ENCODE measurements at places on chromosomes 12 and 14.
A peak's percentile ranks its signal among the peaks of the same experiment; 100 is the strongest.

DNA sequence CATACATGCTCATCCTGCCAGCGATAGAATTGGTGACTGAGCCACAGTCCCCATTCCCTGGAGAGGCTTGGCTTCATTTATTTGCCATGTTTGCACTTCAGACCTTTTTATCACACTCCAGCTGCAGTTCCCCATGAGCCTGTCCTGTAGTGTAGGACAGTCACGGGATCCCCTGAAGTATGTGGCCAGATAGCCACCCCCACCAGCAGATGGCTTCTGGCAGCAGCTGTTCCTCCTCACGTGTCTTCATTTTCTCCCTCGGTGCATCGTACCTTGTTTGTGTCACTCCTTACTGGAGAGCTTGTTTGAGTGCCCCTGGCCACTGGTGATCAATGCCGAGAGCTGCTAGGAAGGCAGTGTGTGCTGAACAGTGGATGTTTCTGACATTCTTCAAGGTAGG is 40.2 kb downstream of the UBE3B start:
- no peak for DNase-seq

- no peak for DNase-seq
These were observed 194.2 kb downstream of the BCL11B start for GRCh38 chr14:99077844-99078236.

- DNase-seq, result no peak
These were observed 426.9 kb upstream of the MIS18BP1 start for GRCh38 chr14:45679853-45680252.

GRCh38 chr14:64549791-64550620 is at the start of gene PPP1R36:
Gene PPP1R36, plus strand, starts transcription at chr14:64549961. Its CDS starts 37 bp downstream, at chr14:64549998.
- peak; percentile 66 for DNase-seq

DNA sequence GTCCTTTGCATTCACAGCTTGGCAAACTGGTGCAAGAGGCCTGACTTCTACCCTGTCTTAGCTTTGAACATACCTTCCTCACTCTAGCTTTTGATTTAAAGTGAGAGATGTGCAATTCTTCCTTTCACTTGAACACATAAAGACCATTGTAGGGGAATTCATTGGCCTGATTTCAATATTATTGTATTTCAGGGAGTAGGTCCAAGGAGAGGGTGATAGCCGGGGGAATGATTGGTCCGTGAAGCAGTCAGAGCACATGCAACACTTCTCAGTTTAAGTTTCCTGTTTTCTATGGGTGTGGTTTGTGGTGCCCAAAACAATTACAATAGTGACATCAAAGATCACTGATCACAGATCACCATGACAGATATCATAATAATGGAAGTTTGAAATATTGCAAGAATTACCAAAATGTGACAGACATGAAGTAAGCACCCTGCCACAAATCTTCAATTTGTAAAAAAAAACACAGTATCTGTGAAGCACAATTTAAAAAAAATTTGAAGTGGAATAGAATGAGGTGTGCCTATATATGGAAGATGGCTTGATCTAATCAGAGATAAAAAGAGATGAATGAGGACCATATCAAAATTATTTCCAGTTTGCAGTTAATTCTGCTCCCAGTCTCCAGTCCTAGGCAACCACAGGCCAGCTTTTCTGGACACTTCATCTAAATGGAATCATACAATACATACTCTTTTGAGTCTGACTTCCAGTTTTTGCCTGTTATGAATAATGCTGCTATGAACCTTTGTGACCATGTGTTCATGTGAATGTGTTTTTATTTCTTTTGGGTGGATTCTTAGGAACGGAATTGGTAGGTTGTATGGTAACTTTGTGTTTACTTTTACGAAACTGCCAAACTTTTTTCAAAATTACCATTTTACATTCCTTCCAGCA is 23.2 kb downstream of the BORCS5 start:
- no peak for DNase-seq

DNA sequence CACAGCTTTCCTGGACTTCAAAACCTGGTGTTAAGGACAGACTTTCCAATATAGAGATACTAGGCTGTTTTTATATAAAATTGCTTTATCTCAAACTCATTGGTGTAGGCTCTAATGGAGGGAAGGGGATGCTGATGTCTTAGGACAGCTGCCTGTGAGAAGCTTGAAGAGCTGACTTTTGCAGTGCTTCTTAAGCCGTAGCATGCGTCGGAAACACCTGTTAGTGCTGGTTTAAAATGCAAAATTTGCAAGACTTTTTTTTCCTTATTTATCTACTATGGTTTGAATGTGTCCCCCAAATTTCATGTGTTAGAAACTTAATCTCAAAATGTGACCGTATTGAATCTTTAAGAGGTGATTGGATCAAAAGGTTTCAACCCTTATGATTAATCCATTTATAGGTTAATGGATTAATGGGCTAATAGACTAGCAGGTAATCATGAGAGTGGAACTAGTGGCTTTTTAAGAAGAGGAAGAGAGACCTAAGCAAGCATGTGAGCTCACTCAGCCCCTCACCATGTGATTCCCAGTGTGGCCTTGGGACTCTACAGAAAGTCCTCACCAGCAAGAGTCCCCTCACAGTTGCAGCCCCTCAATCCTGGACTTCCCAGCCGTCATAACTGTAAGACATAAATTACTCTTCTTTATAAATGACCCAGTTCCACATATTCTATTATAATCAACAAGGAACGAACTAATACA is 60.9 kb upstream of the FUT8 start:
- DNase-seq, result peak; percentile 52

DNA sequence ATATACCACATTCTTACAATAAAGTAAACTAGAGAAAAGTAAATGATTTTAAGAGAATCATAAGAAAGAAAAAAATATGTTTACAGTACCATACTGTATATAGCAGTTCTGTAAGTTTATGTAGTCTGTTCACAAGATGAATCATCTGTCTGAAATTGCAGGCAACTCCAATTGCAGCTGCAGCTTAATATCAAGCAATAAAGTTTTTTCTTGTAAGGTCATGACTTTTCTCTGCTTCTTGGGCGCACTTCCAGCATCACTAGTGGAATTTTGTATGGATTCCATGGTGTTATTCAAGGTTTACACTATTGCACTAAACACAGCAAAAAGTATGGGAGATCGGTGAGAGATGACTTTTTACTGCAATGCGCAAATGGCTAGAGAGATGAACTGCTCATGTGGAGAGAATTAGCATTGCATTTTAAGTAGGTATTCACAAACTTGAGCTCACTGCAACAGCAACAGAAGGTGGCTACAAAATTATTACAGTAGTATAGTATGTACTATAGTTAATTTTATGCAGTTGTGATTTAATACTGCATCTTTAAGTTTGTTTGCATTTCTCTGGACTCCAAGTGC is 445.4 kb upstream of the OR4E1 start:
- no peak for DNase-seq

DNA sequence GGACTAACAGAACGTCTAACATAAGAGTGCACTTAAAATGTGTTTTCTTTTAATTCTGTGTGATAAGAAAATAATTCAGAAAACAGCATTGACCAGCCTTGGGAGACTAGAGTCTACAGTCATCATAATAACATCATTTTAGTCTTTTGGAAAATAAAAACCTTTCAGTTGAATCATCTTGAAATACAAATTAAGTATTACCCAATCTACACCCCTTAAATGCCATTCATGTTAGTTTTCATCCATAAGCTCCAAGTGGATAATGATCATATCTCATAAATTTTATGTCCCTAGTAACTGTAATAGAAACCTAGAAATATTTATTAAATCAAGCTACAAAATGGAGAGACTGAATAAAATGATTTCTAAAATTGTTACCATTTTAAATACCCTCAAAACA is 32.4 kb downstream of the EPS8 start:
- DNase-seq, result no peak
